A673 (cell line): ENCODE measurements at places on chromosomes 16 and 17. TPM values are rescaled to one million over a fixed set of nuclear protein-coding genes. Genes with fewer than 3 reads are reported as not detected.

Gene TBC1D24
- 24.2 and 27.1 TPM in 2 replicates for total RNA-seq

Gene HBA2
- 1.9 and 6.1 TPM in 2 replicates for total RNA-seq

Gene KRT33B
- not detected in 2 replicates for total RNA-seq

Gene CCDC144A
- total RNA-seq: 2.5 and 2.7 TPM in 2 replicates

Gene TNP2
- total RNA-seq: not detected in 2 replicates

Gene RAMP2
- 3.8 and 5.0 TPM in 2 replicates for total RNA-seq

Gene PRKCA
- 15.7 and 16.3 TPM in 2 replicates for total RNA-seq

Gene KRT17
- 54.1 and 82.2 TPM in 2 replicates for total RNA-seq

Gene G6PC1
- not detected in 2 replicates for total RNA-seq

Gene OTOP3
- not detected in 2 replicates for total RNA-seq

Gene CLDN9
- not detected in 2 replicates for total RNA-seq

Gene PRSS53
- 3.1 and 4.0 TPM in 2 replicates for total RNA-seq

Gene WNT3
- total RNA-seq: 1.3 and 2.2 TPM in 2 replicates

Gene BIRC5
- total RNA-seq: 158 and 160 TPM in 2 replicates

Gene MMP2
- total RNA-seq: 36.2 and 48.3 TPM in 2 replicates

Gene CHP2
- 0.99 and 1.0 TPM in 2 replicates for total RNA-seq

Gene ABCC12
- total RNA-seq: not detected in 2 replicates

Gene MYH3
- 2.1 and 3.2 TPM in 2 replicates for total RNA-seq

Gene HMOX2
- 59.4 and 63.0 TPM in 2 replicates for total RNA-seq

Gene SLFN12
- total RNA-seq: 8.1 and 13.2 TPM in 2 replicates

Gene SCO1
- 42.2 and 43.2 TPM in 2 replicates for total RNA-seq

Gene UBE2O
- total RNA-seq: 56.9 and 57.4 TPM in 2 replicates

Gene OSBPL7
- total RNA-seq: 9.1 TPM in 2 replicates

Gene CDYL2
- total RNA-seq: 0.48 and 0.64 TPM in 2 replicates

Gene PLA2G15
- total RNA-seq: 6.8 and 8.1 TPM in 2 replicates

Gene TMEM98
- total RNA-seq: 67.6 and 75.0 TPM in 2 replicates

Gene RNF227
- 0.83 and 1.1 TPM in 2 replicates for total RNA-seq

Gene GNG13
- not detected in 2 replicates for total RNA-seq

Gene PMFBP1
- total RNA-seq: 0.42 and 1.2 TPM in 2 replicates

Gene TBC1D3D
- 0.49 and 0.76 TPM in 2 replicates for total RNA-seq

Gene KCTD19
- 0.32 TPM in 1 of 2 replicates, not detected in the other for total RNA-seq

Gene TNFSF13
- 0.69 and 0.74 TPM in 2 replicates for total RNA-seq

Gene CACNA1G
- total RNA-seq: 7.1 and 10.8 TPM in 2 replicates

Gene TMIGD1
- not detected in 2 replicates for total RNA-seq

Gene NUTF2
- 197 and 217 TPM in 2 replicates for total RNA-seq

Gene GFAP
- total RNA-seq: not detected in 2 replicates

Gene COPS3
- total RNA-seq: 157 and 171 TPM in 2 replicates

Gene HLF
- total RNA-seq: 3.2 and 5.1 TPM in 2 replicates

Gene TPSD1
- total RNA-seq: 1.7 and 2.3 TPM in 2 replicates

Gene SCN4A
- total RNA-seq: 0.56 and 0.79 TPM in 2 replicates

Gene CD300LF
- total RNA-seq: not detected in 2 replicates

Gene AATK
- 0.90 and 1.4 TPM in 2 replicates for total RNA-seq

Gene GNAO1
- total RNA-seq: 0.37 TPM in 1 of 2 replicates, not detected in the other

Gene CIITA
- not detected in 2 replicates for total RNA-seq

Gene HOXB3
- 40.7 and 46.1 TPM in 2 replicates for total RNA-seq

Gene FKBP10
- total RNA-seq: 30.0 and 43.6 TPM in 2 replicates

Gene PRDM7
- not detected in 2 replicates for total RNA-seq

Gene DRC7
- not detected in 2 replicates for total RNA-seq

Gene TBC1D3C
- not detected in 2 replicates for total RNA-seq
